ENCODE measurements at places on chromosomes 5 and 9.
A peak's percentile ranks its signal among the peaks of the same experiment; 100 is the strongest.

GRCh38 chr9:136404801-136405136 lies 4.8 kb upstream of the SNAPC4 start:
- no peak for DNase-seq

DNA sequence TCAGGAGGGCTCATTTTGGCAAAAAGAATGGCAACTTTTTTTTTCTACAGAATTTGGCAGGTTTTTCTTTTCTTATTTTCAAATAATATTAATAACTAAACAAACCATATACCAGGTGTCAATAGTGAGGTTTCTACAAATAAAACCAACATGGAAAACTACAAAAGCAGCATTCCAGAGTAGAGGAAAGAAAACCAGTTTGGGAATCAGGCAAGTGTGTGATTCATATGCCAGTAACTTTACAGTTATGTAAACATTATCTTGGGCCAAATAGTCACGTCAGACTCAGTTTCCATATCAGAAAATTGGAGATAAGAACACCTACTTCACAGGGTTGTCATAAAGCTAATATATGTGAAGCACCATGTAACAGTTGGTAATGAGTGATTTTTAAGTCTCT lies 51.7 kb downstream of the FBXW11 start:
- DNase-seq = no peak

- no peak for DNase-seq
Observed at GRCh38 chr9:132059361-132059760, 20.3 kb downstream of the MED27 start.

DNA sequence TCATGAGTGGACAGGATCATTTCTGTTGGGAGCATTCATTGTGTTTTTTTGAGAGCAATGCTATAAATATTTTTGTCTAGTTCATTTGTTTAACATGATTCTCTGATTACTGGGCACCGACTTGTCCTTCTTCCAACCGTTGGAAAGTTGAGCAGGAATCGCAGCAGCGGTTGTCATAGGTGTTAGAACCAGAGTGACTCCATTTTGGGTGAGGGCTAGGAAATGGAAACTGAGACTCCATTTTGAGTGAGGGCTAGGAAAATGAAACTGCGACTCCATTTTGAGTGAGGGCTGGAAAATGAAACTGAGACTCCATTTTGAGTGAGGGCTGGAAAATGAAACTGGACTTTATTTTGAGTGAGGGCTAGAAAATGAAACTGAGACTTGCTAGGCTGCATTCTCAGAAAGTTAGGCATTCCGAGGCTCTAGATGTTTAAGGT lies 100.6 kb downstream of the ICE1 start:
- DNase-seq = no peak

- no peak for DNase-seq
Observed at GRCh38 chr9:8401961-8402705, 602.6 kb upstream of the DMAC1 start.

GRCh38 chr9:14769230-14769571 lies 46.7 kb upstream of the CER1 start:
- peak; percentile 7 for DNase-seq

DNA sequence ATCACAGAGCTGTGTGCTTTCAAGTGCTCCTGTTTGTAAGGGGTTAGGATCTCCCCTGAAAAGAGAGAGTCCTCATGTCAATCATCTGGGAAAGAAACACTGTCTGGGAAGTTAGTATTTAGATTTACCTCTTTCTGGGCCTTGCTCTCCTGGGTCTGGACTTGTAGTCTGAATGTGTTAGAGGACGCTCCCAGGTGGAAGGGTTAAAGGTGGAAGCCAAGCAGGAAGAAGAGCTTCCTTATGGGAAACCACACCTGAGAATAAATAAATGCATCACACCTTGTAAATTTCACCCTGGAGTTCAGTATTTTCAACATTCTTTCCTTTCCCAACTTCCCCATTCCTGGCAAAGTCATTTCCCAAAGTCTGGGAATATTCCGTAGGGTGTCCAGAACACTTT lies 1.3 kb downstream of the PLGRKT start:
- no peak for DNase-seq

DNA sequence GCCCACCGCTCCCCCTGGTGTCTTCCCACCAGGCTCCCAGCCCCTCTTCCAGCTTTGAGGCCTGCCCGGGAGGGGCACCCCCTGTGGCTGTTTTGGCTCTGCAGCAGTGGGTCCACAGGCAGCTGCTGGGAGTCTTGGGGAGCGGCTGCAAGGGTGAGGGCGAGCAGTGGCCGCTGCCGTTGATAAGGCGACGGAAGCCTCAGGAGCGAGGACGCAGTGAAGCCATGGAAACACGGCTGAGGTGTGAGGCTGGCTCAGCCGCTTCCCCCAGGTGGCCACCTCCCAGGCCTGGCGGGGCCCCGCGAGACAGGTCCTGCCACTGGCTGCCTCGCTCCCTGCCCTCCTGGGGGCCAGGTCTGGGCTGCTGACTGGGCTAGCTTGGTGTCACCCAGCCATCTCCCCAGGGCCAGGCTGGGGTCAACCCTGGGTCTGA lies 41.5 kb downstream of the CXXC5 start:
- no peak for DNase-seq

- DNase-seq = peak; percentile 44
Observed at GRCh38 chr5:59275510-59276324, 617.8 kb downstream of the PDE4D start.

DNA sequence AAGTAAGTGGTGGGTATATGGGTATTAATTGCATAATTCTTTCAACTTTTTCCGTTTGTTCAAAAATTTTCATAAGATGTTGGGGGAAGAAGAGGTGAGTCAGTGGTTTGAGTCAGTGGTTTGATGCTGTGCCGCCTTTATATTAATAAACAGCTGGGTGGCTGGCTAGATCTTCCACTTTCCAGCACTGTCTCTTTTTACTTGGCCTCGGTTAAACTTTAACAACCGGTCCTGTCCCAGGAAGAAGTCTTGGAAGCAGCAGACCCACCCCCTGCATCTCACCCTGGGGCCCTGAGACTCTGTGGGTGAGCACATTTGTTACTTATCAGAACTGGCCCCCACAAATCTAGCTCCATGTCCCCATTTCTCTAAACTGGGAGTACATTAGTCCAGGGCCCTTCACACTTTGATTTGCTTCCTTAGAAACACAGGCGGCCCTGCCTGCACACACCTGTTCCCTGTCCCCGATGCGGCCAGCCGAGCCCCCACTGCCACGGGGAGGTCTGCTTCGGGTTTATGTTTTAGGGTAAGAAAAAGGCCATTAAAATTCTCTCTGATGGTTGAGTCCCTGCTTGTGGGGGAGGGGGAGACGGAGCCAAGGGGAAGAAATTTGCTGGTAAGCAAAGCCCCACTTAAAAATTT lies 90.7 kb downstream of the PTCH1 start:
- DNase-seq = no peak

- no peak for DNase-seq
Observed at GRCh38 chr5:110258460-110259216, 467.8 kb downstream of the TMEM232 start.

DNA sequence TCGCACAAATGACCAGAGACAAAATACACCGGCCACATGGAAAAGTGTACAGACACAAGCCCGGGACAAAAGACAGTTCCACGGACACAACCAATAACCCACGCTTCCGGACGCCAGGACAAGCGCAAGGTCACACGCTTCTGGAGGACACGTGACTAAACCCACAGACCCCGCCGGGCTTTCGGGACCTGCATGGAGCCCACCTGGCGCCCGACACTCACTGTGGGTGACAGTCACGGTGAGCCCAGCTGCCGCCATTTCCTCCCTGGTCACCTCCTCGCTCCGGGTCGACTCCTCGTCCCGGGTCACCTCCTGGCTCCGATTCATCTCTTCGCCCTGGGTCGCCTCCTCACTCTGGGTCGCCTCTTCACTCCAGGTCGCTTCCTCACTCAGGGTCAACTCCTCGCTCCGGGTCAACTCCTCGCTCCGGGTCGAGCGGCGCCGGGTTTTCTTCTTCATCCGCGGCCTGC lies 470 bp downstream of the BAG1 start:
- DNase-seq = no peak

GRCh38 chr5:158133369-158133768 lies 274.4 kb upstream of the CLINT1 start:
- no peak for DNase-seq

DNA sequence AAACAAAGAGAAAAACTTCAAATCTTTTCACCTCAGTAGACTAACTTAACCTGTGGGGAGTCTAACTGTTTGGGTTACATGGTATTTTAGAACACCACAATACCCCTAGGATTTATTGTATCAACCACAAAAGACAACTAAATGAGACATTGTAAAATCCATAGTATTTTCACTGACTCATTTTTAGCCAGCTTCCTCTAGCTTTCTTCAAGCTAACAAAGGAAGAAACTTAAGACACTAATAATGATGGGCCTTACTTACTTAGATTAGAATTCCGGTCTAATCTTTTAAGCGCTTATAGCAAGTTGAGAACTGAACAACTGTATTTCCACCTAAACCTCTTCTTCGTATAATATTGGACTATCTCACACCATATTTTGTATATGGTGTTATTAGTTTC lies 529.3 kb downstream of the DMRTA1 start:
- DNase-seq = no peak

GRCh38 chr5:176671890-176672747 lies 24.8 kb downstream of the TSPAN17 start:
- DNase-seq = no peak

DNA sequence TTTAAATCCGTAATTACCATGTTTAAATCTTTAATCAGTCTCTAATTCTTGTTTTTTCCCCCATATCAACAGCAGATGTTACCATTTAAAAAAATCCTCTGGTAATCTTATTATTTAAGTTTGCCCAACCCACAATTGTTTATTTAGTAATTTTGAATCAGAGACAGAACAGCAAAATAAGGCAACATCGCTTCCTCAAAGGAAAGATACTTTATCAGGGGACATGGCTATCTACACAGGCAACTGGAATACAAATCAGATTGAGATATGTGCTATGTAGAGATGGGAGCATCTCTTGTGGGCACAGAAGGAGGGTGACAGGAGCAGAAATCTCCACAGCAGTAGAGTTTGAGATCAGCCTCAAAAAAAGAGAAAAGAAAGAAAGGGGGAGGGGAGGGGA lies 674.4 kb downstream of the SEMA5A start:
- DNase-seq = no peak

DNA sequence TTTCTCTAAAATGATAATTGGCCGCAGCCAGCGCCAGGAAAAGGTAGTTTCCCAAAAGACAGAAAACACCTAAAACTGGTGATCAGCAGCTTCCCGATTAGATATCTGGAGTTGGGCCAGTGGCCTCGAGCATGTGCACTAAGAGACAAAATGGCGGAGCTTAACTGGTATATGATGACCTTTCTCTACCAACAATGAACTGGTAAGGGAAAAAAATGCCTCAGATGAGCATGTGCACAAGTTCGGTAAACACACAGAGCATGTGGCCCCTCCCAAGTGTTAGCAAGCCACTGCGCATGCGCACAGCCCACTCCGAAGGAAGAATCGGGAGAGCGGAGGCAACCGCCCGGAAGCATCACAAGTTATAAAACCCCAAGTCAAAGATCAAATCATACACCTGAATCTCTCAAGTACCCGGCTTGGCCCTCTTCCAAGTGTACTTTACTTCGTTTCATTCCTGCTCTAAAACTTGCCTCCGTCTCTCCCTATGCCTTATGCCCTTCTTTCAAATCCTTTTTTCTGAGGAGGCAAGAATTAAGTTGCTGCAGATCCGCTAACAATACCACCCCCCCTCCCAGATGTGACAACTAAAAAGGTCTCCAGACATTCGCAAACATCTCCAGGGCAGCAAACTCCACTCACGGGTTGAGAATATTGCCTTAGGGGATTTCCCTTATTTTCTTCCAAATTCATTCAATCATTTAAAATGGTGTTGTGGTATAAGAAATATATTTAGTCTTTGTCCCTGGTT lies 15.0 kb upstream of the PTBP3 start:
- peak; percentile 23 for DNase-seq

- DNase-seq = no peak
Observed at GRCh38 chr5:100818340-100818739, 84.7 kb downstream of the ST8SIA4 start.

DNA sequence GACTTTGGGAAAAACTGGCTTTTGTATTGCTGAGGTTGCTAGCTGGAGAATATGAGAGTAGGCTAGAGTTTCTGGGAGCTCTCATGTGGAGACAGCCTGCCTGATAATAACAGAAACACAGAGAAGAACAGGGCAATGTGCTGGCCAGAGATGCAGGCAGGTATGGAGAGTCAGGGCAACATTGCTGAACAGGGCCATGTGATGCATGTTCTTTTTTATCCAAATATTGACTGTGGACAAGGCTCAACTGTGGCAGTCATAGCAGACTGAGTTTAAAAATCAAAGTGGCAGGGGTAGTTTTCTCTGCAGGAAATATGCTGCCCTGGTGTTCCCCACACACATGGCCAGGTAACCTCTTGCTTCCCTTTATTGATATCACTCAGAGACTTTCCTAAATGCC lies 381.1 kb downstream of the RASEF start:
- no peak for DNase-seq

DNA sequence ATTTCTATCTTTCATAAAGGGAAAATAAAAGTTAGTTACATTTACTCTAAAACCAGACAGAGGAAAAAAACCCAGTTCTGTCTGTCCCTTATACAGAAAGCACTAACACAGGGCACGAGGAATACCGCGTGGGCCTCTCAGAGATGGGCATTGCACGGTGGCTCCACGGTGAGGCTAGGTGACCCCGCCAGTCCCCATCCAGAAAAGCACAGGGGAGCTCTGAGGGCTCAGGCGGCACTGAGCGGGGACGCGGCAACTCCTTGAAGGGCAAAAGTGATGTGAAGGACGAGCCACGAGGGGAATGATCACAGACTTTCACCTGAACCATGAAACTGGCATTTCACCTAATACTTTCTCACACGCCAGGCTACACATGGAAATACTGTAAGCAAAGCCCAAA lies 35.7 kb upstream of the FBXW11 start:
- no peak for DNase-seq

DNA sequence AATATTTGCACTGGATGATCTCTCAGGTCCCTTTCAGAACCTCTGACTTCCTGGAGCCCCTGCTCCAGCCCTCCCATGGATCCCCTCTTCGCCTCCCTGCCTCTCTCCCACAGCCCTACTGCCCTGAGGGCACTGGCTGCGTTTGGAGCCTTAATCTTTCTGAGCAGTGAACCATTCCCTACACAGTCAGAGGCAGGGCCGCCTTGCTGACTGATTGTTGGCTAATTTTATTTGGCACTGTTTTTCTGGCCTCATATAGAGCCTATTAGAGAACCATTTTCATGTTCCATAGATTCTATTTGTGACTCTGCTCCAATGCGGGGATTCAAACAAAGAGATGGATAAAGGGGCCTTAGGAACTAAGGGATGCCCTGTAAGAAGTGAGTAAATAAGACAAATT lies 91.1 kb downstream of the BRINP1 start:
- DNase-seq = no peak

GRCh38 chr9:14180960-14181537 lies 132.9 kb downstream of the NFIB start:
- DNase-seq = no peak

DNA sequence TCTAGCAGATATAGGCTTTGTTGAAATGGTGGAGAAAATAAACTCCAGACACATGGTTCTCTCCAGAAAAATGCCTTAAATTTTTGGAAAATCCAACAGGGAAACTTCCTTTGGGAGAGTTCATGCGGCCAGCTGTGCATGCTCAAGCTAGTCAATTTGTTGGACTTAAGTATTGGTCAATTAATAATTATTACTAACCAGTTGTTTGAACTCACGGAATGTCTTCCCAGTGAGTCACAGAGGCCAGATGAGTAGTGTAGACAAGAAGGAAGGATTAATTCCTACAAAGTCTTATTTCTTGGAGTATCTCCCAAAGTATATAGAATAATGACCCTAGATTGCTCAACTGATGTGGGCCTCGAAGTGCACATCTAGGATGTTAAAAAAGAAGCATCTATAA lies 103.6 kb downstream of the MACIR start:
- DNase-seq = no peak

- DNase-seq = no peak
Observed at GRCh38 chr9:110197330-110198187, 10.4 kb downstream of the C9orf152 start.
